ENCODE measurements at places on chromosomes 3 and 15. TPM values are rescaled to one million over a fixed set of nuclear protein-coding genes. Genes with fewer than 3 reads are reported as not detected.

DNA sequence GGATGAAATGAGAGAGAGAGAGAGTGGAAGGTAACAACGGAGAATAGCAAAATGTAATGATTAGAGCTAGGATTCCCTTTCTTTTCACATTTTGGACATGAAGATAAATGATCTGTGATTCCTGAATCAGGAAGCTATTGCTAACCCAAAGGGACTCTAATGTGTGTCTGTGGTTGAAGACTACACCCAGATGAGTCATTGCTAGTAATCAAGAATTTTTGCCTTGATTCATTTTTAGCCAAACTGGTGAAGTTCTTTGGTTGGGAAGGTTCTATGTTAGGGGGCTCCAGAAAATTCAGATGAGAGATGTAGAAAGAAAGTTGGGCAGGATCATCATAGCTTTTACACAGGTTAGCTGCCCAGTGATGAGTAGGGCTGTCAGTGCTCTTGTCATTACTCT is 116.4 kb downstream of the DUT start:
- no peak for DNase-seq

- no peak for DNase-seq
These were observed 107.6 kb downstream of the CD47 start for GRCh38 chr3:107983247-107983646.

DNA sequence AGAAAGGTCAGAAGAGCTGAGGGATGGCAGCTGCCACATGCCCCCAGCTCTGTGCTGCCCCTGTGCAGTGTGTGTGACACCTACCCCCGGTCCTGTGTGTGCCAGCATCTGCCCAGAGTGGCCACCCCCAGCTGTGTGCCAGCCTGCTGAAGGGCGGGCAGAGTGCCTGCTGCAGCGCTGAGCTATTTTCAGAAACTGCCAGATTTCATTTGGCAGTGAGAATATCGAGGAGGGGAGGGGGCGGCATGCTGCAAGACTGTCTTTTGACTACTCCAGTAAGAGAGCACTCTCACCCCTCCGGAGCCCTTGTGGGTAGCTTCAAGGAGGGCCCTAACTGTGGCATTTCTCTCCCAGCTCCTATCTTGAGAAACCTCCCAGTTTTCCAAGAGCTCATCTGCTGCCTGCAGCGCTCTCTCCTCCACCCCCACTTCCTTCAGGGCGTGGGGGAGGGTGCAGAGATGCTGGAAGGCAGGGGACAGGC is 25.2 kb upstream of the DOCK3 start:
- no peak for DNase-seq

DNA sequence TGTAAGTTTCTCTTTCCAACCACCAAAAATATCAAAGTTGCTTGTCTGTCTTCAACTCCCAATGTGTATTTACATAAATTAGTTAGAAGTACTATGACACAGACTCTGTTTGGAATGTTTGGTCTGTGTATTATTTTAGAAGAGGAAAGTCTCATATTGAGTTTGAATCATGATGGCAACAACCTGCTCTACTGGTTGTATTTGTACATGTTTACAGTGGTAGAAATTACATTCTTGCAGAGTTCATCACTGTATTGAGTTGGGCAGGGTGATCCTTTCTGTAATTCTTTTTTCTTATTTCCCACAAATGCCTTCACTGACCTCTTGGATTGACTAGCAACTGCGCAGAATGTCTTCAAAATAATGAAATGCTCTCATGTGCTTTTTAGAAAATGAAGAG is 149.6 kb downstream of the CHL1 start:
- DNase-seq, result no peak

GRCh38 chr3:116139641-116140040 is 305.6 kb downstream of the LSAMP start:
- no peak for DNase-seq

GRCh38 chr3:6737630-6738029 is 123.3 kb upstream of the GRM7 start:
- DNase-seq, result no peak

- DNase-seq, result no peak
These were observed 114.3 kb upstream of the ARHGEF3 start for GRCh38 chr3:56915966-56916586.

SLC9C1 gene
- total RNA-seq, result 0.15 TPM

HIGD2B gene
- not detected for total RNA-seq

UNC45A gene
- total RNA-seq, result 75.6 TPM

ALDH1A2 gene
- 49.6 TPM for total RNA-seq
